Fibroblast of lung (primary cell): ENCODE measurements at places on chromosomes 16 and 17. TPM values are rescaled to one million over a fixed set of nuclear protein-coding genes. Genes with fewer than 3 reads are reported as not detected.

The CASKIN2 gene
- 4.9 and 8.3 TPM in 2 replicates for total RNA-seq

The LRRC37A gene
- 1.0 and 2.5 TPM in 2 replicates for total RNA-seq

DNA sequence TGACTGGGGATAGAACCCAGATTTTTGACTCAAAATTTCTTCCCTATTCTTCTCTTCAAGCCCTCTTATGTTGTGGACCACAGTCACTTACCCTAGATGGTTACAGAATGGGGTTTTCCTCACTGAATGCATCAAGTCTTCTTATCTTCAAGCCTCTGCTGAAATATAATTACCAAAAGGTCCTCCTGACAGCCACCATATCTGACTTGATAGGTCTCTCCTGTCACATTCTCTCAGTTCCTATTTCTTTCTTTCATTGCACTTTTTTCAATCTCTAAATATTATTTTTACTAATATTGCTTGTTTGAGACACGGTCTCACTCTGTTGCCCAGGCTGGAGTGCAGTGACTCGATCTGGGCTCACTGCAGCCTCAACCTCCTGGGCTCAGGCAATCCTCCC, 1.1 kb upstream of the COPZ2 start:
- H3K27me3 ChIP-seq: no peaks in the 10 kb centered on the region
- DNase-seq: no peak
- H3K27ac ChIP-seq: no peak overlapping the region
- H3K4me3 ChIP-seq: no peak overlapping the region
- no peaks in the 10 kb centered on the region for H3K36me3 ChIP-seq

DNA sequence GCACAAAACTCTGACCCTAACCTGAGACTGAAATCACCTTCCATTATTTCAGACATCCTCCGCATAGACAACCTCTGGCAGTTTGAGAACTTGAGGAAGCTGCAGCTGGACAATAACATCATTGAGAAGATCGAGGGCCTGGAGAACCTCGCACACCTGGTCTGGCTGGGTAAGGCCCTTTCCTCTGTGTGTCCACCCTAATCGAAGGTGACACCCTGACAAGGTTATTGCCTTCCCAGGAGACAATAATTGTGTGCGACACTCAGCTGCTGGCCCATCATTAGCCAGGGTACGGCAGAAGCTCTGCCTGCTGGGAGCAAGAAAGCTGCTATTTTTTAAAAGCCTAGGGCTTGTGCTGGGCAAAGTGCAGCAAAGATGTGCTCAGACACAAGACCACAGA, 11.1 kb downstream of the DRC3 start:
- H3K4me1 ChIP-seq: no peaks in the 10 kb centered on the region
- DNase-seq: no peak
- H3K36me3 ChIP-seq: no peaks in the 10 kb centered on the region
- H3K27me3 ChIP-seq: no peaks in the 10 kb centered on the region
- H3K27ac ChIP-seq: no peak overlapping the region
- no peak overlapping the region for H3K4me3 ChIP-seq

GRCh38 chr17:61129267-61130254, 270.1 kb upstream of the TBX2 start:
- no peak for DNase-seq
- H3K4me1 ChIP-seq: peaks cover 35% of the 10 kb centered on the region
- no peaks in the 10 kb centered on the region for H3K27me3 ChIP-seq
- peak overlapping the region; percentile 88 for H3K27ac ChIP-seq
- no peaks in the 10 kb centered on the region for H3K36me3 ChIP-seq
- H3K4me3 ChIP-seq: no peak overlapping the region
